ENCODE measurements at places on chromosomes 4 and X.

GRCh38 chrX:107979534-107979933 lies 2.6 kb downstream of the TEX13B start:
- no peak for DNase-seq

DNA sequence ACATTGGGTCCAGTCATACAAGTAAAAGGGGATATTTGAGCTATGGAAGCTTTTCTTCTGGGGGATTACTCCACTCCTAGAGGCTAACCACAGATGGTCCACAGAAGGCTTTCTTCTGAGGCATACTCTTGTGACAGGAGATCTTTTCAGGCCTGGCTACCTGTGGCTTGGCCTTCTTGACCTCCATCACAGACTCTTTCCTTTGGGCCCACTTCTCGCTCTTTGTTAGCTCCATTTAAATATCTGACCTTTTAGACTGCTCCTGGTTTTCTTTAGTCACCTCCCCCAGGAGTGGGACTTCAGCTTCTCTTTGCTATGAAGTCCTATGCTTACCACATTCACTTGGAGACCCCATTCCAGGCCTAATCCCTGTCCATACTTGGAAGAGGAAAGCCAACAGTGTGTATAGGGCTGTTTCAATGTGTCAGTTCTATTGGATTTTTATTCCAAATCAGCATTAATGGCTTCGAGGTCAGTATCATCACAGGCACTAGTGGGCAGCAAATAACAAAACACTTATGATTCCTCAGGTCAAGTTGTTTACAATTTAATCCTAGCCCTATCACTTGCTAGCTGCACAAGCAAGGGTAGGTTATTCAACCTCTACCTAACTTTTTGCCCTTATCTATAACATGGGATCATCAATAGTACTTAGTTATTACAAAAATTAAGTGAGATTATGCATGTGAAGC lies 26.3 kb downstream of the GPC3 start:
- DNase-seq: no peak

GRCh38 chr4:154602404-154603020 lies 9.9 kb downstream of the FGG start:
- DNase-seq: no peak

DNA sequence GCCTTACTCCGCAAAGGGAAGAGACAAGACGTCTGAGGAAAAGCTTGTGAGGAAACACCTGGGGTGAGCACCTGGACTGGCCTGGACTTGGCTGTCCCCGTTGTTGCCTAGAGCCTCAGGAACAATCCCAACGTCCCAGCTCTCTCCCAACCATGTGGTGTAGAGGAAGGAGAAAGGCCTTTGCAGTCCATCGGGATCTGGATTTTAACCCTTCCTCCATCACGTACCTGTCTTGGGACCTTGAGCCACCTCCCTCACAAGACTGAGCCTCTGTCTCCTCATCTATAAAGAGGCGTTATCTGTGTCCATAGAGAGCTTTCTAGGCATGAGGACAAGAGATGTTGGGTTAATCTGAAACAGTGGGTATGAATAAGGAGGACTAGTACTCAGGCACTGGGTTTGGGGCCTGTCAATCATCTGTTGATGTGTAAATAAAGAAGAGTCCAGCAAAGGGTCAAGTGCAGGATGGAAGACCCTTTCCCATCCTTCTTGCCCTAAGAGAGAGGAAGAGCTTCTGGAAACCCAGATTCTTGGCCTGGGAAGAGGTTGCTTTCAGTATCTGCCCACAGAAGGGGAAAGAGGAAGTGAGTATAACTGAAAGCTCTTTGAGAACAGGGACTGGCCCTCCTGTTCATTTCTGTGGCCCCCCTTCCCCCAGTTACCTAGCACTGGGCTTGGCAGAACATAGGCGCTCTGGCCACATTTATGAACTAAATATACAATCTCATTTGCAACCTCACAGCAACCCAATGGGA lies 137.1 kb downstream of the PJA1 start:
- DNase-seq: no peak
